ENCODE measurements at places on chromosomes 6 and 20.

GRCh38 chr20:33793011-33793931 is 17.9 kb upstream of the CHMP4B start:
- no peak for DNase-seq

GRCh38 chr6:101840100-101840499 is 446.6 kb downstream of the GRIK2 start:
- DNase-seq: no peak

GRCh38 chr6:149963212-149963461 is 606 bp upstream of the ULBP1 start:
- DNase-seq: no peak

DNA sequence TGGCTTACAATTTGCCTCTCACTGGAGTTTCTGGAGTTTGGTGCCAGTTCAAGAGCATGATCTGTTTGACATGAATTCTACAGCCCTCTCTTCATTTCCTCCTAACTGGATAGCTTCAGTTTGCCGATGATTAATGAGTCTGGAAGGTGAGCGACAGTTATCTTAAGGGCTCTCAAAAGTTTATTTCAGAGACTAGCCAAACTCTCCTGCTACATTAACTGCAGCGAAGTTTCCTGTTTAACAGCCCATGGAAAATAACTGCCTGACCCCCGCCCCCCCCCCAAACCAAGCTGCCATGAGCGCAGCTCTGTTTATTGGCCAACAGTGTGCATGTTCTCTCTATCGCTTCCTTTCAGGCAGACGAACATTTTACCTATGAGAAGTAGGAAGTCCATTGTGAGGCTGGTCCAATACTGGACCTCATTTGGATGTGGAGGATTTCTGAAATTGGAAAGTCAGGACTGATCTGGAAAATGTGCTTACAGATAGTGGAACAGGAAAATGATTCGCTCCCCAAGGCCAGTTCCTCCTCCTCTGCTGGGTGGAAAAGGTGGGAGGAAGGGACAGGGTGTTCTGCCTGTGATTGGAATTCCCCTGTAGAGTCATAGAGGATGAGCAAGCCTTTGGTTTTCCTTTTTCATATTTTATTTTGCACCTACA is 522.2 kb upstream of the JAG1 start:
- no peak for DNase-seq

- DNase-seq: no peak
Measured at GRCh38 chr20:61723529-61724257, 342.0 kb downstream of the TAF4 start.

DNA sequence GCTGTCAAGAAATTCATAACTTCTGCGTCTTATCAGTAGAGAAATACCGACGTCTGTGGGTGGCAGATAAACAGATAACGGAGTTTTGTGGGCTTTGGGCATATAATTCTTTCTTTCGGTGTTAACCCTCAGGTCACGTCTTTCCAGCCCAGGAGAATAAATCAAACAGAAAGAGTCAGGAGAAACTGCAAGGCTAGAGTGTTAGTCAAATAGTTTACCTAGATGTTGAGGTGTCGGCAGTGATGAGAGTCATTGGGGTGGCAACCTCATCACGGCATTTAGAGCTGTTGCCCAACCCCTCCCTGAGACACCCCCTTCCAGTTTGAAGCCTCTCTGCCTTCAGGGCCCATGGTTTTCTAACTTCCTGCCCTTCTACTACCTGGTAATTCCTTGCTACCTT is 49.5 kb downstream of the ADTRP start:
- DNase-seq: no peak

GRCh38 chr20:44056010-44056698 is 130.8 kb downstream of the JPH2 start:
- DNase-seq: peak; percentile 63

GRCh38 chr6:30063315-30063714 is 2.2 kb downstream of the POLR1H start:
- no peak for DNase-seq

GRCh38 chr6:16985513-16986284 is 116.2 kb upstream of the STMND1 start:
- DNase-seq: no peak

DNA sequence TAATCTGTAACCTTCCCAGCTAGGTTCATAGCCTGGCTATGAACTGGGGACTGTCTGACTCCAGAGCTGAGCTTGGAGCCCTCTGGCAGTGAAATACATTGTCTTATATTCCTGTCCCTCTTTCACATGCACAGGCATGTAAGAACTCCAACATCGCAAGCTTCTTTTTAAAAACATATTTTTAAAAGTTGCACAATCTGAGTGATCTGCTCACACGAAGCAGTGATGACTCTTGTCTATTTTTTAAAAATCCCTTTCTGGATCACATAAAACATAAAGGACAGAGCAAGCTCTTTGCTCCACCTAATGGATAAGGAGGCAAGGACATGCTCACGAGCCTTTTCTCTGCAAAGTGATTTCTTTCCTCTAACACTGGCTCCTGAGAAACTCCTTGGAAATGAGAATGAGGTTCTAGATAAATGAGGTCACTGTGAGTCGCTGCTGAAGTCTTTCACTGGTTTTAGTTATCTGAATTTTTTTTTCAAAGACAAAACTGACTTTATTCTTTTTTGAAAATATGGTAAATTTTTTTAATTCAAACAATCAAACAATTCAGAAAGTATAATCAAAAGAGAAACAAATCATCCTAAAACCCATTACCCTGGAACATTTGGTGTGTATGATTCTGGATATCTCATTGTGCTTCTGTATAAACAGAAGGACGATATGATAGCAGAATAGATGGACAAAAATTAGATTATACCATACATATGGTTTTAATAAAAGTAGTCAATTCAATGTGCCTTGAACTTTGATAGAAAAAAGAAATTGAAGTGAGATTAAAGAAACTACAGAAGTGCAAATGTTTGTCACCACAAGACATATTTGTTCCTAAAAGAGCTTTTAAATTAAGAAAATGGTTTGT is 30.8 kb downstream of the IL20RA start:
- peak; percentile 69 for DNase-seq

- peak; percentile 65 for DNase-seq
Measured at GRCh38 chr6:31763619-31763940, 1.1 kb downstream of the SAPCD1 start.

GRCh38 chr6:72892901-72893300 is 271.0 kb downstream of the KCNQ5 start:
- no peak for DNase-seq

- DNase-seq: no peak
Measured at GRCh38 chr20:41176711-41177552, 39.6 kb downstream of the PLCG1 start.

- no peak for DNase-seq
Measured at GRCh38 chr6:3289664-3290055, 30.9 kb downstream of the PSMG4 start.

DNA sequence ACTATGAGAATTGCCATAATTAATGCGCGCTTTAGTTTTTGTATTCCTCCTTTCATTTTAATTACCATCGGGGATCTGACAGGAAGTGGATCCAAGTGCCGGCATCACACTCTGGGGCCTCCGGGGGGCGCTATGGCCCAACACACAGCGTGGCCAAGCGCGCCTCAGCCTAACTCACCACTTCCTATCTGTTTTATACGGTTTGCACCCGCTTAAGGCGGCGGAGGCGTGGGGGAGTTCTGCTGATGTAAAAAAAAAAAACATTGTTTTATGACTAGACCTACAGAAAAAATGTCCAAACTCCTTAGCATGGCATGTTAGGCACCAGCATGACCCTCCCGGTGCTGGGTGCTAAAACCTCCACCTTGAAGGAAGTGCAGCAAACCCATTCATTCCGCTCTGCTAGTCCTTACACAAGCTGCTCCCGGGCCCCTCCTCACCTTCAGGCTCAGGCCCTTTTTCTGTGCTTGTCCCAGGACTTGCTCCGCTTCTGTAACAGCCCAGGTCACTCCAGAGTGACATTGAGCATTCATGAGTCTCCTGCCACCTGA is 4.5 kb upstream of the EBF4 start:
- peak; percentile 75 for DNase-seq

- DNase-seq: peak; percentile 67
Measured at GRCh38 chr20:50504231-50504823, 5.9 kb upstream of the PTPN1 start.

GRCh38 chr6:138007014-138007472 is 100.2 kb downstream of the PERP start:
- DNase-seq: peak; percentile 69
